ENCODE measurements at places on chromosomes 4 and X.

- no peak for DNase-seq
These were observed 194.7 kb upstream of the TLL1 start for GRCh38 chr4:165678236-165678935.

- no peak for DNase-seq
These were observed 21.2 kb downstream of the SLC2A9 start for GRCh38 chr4:9999956-10000561.

- DNase-seq, result no peak
These were observed 132.9 kb upstream of the PTCHD1 start for GRCh38 chrX:23201706-23202105.

GRCh38 chrX:78331708-78332107, 4.3 kb upstream of the CYSLTR1 start:
- no peak for DNase-seq

Measured in activated CD4-positive, CD25-positive, alpha-beta regulatory T cell (primary cell).